ENCODE measurements at places on chromosomes 12 and 14.

DNA sequence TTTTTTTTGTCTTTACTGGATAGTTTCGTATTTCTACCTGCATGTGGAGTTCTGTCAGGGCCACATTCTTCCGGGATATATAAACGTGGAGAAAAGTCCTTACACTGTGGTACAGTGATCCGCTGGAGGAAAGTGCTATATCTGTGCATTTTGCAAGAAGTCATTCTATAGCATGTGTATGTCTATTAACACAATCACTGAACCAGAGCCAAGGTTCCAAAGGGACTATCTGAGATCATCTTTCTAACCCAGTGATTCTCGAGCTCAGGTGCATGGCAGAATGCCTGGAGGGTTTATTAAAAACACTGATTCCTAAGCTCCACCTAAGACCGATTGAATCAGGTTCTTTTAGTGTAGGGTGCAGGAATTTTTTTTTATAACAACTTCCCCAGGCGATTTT, 354.0 kb downstream of the NRXN3 start:
- DNase-seq: no peak

DNA sequence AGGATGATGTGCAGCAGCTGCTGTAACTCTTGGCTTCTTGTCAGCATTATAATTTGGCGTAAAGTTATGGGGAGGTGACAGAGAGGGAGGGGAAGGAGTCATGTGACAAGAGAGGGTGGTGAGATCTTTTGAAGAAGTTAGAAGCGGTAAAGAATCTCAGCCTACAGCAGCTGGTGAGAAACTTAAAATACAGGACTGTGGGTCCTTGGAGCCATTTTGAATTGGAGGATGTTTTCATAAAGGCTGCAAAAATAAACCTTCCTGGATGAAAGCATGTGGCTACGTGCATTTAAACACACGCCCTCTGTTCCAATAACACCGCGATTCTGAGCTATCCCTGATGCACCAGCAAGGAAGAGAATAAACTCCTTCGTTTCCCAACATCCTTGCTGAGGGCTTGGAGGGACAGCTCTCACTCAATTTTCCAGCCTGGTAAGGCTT, 133.7 kb downstream of the TMEM30B start:
- DNase-seq: no peak

GRCh38 chr12:30021051-30021833, 237.5 kb upstream of the TMTC1 start:
- DNase-seq: no peak

GRCh38 chr12:64493513-64493912, 41.6 kb downstream of the TBK1 start:
- DNase-seq: no peak

DNA sequence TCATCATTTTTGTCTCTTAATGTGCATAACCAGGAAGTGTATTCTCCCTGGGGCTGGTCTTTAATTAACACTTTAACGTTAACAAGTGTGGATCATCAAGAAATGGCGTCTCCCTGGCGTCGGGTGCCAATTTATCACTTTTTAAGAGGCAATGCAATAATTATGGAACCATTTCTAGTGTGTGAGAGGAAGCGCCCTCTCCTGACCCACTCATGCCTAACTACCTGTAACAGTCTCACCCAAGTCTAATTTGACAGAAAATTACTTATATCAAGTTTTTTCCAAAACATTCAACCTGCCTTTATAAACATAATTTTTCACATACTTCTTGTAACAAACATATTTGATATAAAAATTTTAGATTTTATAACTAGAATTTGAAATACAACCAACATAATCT, 905.3 kb upstream of the MDGA2 start:
- DNase-seq: no peak
